AML-193 (cell line): ENCODE measurements at places on chromosomes 6 and 20.

GRCh38 chr20:38883081-38883980, 42.9 kb upstream of the FAM83D start:
- no peak for DNase-seq

- no peak for DNase-seq
Measured at GRCh38 chr6:148758492-148758891, 11.7 kb downstream of the UST start.

DNA sequence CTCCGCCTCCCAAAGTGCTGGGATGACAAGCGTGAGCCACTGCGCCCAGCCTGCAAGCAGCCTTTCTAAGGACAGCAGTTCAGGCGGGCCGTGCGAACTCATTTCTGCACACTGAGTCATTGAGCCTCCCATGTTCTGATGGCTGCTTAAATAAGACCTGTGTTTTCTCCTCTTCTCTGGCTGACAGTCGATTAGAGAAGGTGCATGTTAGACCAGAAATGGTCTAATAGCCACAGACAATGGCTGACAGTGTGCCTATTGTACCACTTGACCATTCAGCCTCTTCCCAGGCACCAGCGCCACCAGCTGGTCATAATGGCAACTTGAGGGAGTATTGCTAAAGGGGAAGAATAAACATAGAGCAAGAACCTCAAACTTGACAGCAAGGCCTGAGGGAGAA, 6.2 kb downstream of the CST11 start:
- DNase-seq: peak; percentile 58

DNA sequence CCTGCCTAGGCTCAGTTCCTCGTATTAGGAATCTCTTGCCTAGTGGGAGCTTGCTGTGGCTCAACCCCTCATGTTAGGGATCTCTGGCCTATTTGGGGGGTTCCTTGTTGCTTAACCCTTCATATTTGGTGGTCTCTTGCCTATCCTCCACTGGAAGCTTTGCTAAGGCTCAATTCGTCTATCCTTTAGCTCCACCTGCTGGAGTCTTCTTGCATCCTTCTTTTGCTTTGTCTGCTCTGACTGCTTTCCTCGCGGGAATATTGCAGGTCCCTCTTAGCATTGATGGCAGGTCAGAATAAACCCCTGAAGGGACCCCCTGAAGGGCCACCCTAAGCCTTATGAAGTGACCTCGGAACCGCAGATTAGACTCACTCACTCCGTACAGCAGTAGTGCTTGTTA, 203.0 kb upstream of the TBX18 start:
- peak; percentile 41 for DNase-seq
